ENCODE measurements at places on chromosomes 1 and 21.

DNA sequence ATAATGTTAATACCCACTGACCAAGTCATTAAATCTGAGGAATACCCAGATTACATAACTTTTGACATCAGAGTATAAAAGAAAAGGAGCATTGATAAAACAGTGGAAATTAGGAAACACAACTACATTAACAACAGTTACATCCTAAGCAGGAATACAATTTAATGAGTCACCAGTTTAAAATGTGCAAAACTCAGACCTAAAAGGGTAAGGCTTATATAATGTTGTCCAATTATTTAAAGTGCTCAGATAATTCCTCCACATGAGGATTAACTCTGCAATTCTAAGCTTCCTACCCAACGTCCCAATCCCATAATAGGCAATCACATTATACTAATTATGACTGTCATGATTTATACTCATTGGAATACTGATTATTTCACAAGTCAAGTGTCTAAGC, 50.5 kb downstream of the ABL2 start:
- no peak for DNase-seq

GRCh38 chr1:59366346-59366745, 69.5 kb downstream of the FGGY start:
- no peak for DNase-seq

DNA sequence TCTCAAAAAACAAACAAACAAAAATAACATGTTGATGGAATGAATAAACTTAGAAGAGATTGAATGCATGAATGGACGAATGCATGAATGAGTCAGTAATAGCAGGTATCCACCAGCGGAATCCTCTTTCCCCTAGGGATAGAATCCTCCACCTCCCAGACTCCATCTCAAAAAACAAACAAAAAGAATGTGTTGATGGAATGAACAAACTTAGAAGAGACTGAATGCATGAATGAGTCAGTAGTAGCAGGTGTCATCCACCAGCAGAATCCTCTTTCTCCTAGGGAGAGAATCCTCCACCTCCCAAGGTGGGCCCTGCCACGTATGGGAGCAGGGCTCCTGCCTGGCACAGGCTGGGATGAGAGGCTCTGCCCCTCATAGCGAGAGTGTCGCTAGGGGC, 26.8 kb upstream of the RNF19B start:
- no peak for DNase-seq

DNA sequence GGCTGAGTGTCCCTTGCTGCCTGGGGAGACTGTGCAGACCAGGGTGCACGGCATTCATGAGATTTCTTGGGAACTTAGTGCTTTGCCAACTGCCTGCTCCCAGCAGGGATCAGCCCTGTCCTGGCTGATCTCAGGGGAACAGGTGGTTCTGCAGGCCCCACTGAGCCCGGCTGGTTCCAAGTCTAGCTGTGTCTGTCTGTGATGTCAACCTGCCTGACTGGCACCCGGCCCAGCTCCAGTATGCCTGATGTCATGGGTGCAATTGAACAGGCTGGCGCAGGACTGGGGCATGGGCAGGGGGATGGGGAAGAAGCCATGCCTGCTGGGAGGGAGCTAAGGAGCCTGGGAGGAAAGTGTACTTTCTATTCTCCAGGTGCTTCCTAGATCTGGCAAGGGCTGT, 227.1 kb downstream of the GRIK3 start:
- no peak for DNase-seq

DNA sequence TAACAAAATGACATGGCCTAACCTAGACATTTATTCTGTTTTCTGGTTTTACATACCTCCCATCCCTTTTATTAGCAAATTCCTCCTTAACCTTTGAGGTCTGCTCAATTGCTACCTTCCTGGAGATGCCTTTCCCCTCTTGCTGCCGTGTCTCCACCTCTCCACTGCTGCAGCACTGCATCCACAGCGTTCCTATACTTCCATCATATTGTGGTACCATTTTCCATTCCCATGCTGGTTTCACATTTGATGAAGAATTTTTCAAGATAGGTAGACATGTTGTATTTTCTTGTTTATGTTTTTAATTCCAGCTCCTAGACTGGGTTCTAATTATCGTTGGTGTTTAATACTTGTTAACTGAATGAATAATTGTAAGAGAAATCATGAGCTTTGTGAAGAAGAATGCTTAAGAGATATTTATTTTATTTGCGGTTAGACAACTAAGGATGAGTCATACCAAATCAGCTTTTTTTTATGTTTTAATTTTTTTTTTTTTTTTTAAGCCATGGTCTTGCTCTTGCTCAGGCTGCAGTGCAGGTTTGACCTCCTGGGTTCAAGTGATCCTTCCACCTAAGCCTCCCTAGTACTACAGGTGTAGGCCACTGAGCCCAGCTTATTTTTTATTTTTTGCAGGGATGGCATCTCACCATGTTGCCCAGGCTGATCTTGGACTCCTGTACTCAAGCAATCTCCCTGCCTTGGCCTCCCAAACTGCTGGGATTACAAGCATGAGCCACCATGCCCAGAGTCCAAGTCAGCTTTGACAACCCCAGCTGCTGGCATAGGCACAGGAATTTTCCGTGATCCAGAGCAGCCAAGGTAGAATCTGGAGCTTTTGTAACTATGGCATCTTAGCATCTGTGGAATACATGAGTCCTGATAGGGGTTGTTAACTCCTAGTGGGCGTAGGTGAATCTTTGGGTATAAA, 44.0 kb downstream of the ATP6V1G3 start:
- no peak for DNase-seq

GRCh38 chr1:5765997-5766913, 226.0 kb downstream of the NPHP4 start:
- DNase-seq = no peak

DNA sequence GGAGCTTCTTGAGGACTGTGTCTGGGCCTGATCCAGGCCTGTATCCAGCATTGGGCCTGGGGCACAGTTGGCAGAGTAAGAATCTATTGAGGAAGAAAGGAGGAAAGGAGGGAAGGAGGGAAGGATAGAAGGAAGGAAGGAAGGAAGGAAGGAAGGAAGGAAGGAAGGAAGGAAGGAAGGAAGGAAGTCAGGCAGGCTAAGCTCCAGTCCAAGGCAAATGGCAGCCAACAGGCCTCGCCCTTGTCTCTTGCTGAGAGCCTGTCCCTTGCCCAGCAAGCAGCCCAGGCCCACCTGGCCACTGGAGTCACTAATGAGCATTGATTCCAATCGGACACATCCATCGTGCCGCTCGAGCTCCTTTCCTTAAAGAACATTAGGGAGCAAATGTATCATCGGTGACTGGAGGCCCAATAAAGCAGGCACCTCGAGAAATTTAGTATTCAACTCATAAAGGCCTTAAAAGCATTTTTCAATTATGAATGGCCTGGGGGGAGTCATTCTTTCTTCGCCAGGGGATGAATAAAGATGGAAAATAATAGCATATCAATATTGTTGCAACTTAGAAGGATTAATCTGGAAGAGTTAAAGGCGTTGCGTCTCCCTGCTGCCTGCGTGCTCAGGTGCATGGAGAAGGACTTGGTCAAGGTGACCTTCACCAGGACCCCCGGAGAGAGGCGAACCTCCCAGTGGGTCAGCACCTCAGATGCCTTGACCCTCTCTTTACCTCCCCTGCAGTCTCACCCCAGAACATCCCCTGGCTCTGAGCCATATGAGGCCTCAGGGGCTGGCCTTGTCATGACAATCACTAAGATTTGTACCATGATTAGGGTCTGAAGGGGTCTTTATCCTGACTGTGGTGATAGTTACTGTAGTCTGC, 144.5 kb upstream of the RUNX3 start:
- no peak for DNase-seq

- no peak for DNase-seq
These were observed 36.7 kb downstream of the ERI3 start for GRCh38 chr1:44318097-44319088.

DNA sequence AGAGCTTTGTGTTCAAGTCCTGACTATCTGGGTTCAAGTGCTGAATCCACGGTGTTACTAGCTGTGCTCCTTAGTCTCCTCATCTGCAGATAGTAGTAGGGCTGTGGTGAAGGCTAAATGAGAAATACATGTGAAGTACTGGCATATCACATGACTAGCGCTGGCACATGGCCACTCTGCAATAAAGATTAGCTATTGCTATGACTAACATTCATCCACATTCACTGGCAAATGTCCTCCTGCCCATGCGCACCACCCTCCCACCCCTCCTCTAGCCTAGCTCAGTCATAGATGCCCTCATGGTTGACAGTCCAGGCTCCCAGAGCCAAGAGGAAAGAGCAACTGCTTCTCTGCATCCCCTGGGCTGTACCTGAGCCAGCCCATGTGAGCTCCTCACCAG, 8.5 kb upstream of the COL8A2 start:
- DNase-seq = no peak

DNA sequence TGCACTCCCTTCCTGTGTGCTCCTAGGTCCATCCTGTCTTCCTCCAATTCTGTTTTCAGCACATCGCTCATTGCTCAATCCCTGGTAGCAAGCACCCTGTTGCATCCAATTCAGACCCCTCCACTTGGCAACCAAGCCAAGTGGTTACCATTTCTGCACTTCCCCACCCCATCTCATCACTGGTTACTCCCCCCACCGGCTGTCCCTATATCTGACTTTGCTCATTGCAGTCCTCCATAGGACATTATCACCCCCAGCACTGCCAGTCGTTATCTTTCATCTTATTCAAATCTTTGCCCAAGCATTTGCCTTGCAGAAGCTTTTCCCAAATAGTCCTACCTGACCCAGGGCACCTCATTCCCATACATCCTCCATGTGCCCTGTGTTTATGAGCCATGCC, 2.1 kb upstream of the TMEM9 start:
- DNase-seq = no peak

GRCh38 chr1:229305392-229305791, 34.5 kb downstream of the RAB4A start:
- no peak for DNase-seq

- DNase-seq = no peak
These were observed 8.8 kb upstream of the FNDC7 start for GRCh38 chr1:108703939-108704338.
